ENCODE measurements at places on chromosomes 11 and 22. TPM values are rescaled to one million over a fixed set of nuclear protein-coding genes. Genes with fewer than 3 reads are reported as not detected.

DNA sequence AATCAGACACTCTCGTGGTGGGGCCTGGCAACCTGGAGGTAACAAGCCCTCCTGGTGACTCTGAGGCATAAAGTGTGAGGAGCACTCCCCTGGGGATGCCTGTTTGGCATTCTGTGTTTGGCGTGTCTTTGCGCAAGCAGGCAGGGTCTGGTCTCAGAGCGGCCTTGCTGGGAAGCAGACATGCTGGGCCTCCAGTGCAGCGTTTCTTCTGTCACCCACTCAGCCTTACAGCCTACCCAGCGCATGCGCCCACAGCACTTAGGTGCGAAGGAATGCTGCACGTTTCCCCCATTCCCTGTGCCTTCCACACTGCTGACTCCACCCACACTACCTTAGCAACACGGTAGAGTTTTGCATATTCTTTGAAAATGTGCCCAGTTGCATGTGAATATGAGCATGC lies 7.4 kb upstream of the CXCR5 start:
- no peaks in the 10 kb centered on the region for H3K27me3 ChIP-seq
- H3K36me3 ChIP-seq = no peaks in the 10 kb centered on the region
- no peak for DNase-seq
- H3K27ac ChIP-seq = no peak overlapping the region

- H3K36me3 ChIP-seq = peaks cover 35% of the 10 kb centered on the region
- no peak overlapping the region for H3K4me3 ChIP-seq
- peaks cover 83% of the 10 kb centered on the region for H3K4me1 ChIP-seq
- no peak for DNase-seq
- no peaks in the 10 kb centered on the region for H3K27me3 ChIP-seq
Observed at GRCh38 chr11:1481861-1482441, 4.6 kb downstream of the MOB2 start.

DNA sequence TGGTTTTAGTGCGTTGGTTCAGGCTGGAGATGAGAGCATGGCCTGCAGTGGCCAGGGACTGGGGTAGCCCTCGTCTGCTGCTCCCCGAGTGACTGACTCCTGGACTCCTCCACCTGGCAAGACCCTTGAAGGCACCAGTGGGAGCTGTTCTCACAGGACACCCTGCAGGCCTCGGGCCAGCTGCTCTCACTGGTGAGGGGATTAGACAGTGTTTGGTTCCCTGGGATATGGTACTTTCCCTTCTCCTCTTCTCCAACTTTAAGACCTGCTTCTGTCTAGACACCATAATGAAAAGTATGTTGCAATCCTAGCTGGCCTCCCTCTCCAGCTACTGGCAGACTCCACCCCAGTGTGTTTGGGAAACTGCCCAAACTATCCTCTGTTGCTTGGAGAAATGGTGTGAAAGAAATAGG lies 168.8 kb upstream of the CADM1 start:
- H3K27me3 ChIP-seq = no peaks in the 10 kb centered on the region
- no peaks in the 10 kb centered on the region for H3K4me1 ChIP-seq
- no peak overlapping the region for H3K27ac ChIP-seq

- H3K27me3 ChIP-seq = no peaks in the 10 kb centered on the region
- peaks cover 15% of the 10 kb centered on the region for H3K4me1 ChIP-seq
- H3K36me3 ChIP-seq = no peaks in the 10 kb centered on the region
- no peak overlapping the region for H3K27ac ChIP-seq
Observed at GRCh38 chr11:46472662-46472994, 81.1 kb upstream of the CHRM4 start.

DNA sequence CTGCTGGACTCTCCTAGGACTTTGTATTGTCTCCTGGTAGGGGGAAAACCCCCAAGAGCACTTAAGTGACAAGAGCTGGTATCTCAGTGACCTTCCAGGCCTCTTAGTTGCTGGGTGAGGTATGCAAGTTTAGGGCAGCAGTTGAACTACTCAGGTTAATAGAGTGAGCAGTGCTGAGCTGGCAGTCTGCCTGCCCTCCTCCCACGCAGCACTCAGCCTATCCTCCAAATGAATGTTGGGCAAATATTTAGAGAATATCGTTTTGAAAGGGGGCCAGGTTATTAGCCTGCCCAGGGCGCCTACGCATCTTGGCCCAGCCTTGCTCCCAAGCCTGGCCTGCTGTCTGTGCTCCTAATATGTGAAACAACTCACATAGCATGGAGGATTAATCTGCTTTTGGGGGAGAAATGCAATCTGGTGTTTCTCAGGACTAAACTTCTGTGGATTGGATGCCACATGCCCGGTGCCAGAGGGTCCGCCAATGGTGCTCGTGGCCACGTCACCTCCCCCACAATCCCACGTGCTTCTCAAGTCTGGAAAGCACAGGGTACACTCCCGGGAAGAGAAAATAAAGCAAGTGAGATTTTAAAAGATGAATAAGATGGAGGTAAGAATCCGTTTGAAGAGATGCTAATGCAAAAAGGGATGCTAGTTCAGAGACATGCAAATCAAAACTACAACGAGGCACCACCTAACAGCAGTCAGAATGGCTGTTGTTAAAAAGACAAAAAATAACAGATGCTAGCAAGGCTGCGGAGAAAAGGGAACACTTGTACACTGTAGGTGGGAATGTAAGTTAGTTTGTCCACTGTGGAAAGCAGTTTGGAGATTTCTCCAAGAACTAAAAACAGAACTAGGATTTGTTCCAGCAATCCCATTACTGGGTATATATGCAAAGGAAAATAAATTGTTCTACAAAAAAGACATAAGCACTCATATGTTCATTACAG lies 67.7 kb downstream of the SPON1 start:
- DNase-seq = peak; percentile 59
- H3K27me3 ChIP-seq = no peaks in the 10 kb centered on the region
- peaks cover 9% of the 10 kb centered on the region for H3K4me1 ChIP-seq
- peak overlapping the region; percentile 76 for H3K27ac ChIP-seq

Gene OR2AT4
- total RNA-seq = not detected

Gene MAP4K2
- 39.1 TPM for total RNA-seq

Measured in thoracic aorta (tissue), 2 donors.